ENCODE measurements at places on chromosomes 5 and 9. TPM values are rescaled to one million over a fixed set of nuclear protein-coding genes. Genes with fewer than 3 reads are reported as not detected.

DNA sequence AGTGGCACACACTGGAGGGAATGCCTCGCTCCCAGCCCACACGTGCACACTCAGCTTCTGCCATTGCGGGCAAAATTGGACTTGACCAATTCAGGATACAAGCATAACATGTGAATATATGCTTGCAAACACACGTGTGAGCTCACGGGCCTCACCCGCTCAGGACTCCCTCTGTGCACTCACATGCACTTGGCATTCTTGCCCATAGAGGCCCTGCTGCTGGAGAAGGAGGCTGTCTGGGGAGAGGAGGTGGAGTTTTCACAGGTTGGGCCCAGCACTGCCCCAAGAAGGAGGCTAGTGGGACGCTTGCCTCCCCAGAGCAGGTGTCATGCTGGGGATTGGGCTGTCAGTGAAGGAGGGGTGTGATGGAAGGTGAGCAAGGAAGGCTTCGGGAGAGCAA lies 1.7 kb downstream of the MYMK start:
- DNase-seq, result no peak

Gene LCN6
- not detected for total RNA-seq

Gene DBH
- total RNA-seq, result not detected

- no peak for DNase-seq
These were observed 233.4 kb downstream of the NR3C1 start for GRCh38 chr5:143170104-143170503.

DNA sequence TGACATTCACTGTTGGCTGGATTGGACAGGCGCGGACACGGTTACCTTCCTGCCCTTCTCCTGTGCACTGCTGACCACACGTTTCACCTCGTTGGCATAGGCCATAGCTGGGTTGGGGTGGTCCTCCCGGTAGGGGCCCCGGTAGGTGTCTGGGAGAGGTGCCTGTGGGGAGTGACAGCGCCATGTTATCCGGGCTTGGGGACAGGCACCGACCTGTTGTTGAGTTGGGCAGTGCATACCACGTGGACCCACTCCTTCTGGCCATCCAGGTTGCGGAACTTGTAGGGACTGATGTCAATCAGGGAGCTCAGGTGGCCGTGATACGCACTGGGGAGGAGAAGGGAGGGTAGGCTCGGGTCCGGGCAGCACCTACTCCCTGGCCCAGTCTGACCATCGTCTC lies 8.2 kb downstream of the PHYKPL start:
- no peak for DNase-seq

DNA sequence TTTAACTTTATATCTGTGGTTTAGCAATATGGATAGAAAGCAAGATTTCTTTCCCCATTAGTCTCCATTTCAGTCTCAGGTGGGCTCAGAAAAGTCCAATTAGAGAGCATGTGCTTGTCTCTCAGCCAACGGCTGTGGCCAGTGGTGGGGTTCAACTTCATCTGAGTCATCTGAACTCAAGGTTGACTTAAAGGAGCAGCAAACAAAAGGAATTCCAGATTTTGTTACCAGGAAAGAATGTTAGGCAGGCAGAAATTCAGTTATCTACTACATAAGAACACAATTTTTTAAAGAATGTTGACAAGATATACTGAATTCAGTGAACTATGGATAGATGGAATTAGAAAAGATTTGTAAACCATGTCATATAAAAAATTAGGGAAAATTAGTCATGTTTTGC lies 784.1 kb downstream of the MAT2B start:
- DNase-seq, result peak; percentile 21

Gene ADAMTSL2
- not detected for total RNA-seq

DNA sequence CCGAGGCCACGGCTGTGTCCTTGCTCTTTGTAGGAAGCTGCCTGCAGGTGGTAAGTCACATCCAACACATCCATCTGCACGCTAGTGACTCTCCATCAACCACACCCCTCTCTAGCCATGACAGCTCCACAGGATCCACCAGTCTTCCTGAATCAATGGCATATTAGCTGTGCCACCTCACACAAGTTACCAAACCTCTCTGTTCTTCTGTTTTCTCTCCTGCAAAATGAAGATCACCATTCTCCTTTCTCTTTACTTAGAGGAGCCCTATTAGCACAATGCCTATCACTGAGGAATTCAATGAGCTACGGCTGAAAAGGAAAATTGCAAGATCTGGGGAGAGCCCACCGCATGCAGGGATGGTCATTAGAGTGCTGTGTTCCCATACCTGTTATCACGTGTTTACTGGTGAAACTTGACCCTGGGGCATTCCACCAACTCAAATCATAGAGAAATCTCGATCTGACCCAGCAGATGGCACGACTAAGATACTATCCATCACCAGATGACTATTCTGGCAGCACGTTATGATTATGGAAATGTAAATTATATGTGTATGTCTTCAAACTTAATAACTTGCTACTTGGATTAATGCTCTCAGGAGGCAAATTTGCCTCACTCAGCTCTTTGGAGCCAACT lies 20.9 kb downstream of the WHRN start:
- DNase-seq, result no peak

Gene DNAI1
- not detected for total RNA-seq

DNA sequence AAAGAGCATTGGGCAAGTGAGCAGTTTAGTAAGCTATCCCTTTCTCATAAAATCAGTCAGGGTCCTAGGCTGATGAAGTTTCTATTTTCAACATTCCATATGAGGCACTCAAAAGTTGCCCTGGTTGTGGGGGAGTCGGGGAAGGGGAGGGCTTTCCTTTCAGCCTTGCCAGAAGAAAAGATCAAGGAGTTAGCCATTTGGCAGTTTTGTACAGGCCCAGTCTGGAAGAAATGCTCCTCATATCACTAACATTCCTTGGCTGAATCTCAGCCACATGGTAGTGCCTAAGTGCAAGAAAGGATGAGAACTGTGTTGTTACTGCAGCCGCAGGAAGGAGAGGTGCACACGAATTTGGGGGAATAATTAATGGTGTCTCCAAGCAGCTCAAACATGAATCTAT lies 60.8 kb downstream of the ZNF474 start:
- no peak for DNase-seq

GRCh38 chr9:12980085-12980851 lies 205.4 kb downstream of the LURAP1L start:
- DNase-seq, result no peak

Measured in IMR-90 (cell line).